ENCODE measurements at places on chromosomes 3 and 15. TPM values are rescaled to one million over a fixed set of nuclear protein-coding genes. Genes with fewer than 3 reads are reported as not detected.

The C3orf70 gene
- total RNA-seq = 2.9 TPM

The SCG5 gene
- total RNA-seq = 5.3 TPM

The TAMM41 gene
- total RNA-seq = 19.7 TPM

GRCh38 chr3:170162630-170163029 lies 18.9 kb downstream of the PHC3 start:
- no peak for DNase-seq

GRCh38 chr3:79477242-79477641 lies 290.6 kb downstream of the ROBO1 start:
- no peak for DNase-seq

Data from mesenteric fat pad (tissue), 1 donor.